ENCODE measurements at places on chromosomes 6 and 20.

- H3K36me3 ChIP-seq, result peaks cover 2% of the 10 kb centered on the region
- DNase-seq, result no peak
- no peak overlapping the region for H3K27ac ChIP-seq
- peaks cover 19% of the 10 kb centered on the region for H3K27me3 ChIP-seq
- peaks cover 5% of the 10 kb centered on the region for H3K4me1 ChIP-seq
- H3K4me3 ChIP-seq, result no peak overlapping the region
These were observed 134.8 kb downstream of the LY86 start for GRCh38 chr6:6723361-6723760.

- DNase-seq, result no peak
- no peak overlapping the region for H3K4me3 ChIP-seq
- H3K4me1 ChIP-seq, result no peaks in the 10 kb centered on the region
- no peak overlapping the region for H3K27ac ChIP-seq
These were observed 264.2 kb downstream of the THBS2 start for GRCh38 chr6:168989421-168989820.

GRCh38 chr6:143115728-143116127 is 55.0 kb downstream of the AIG1 start:
- no peaks in the 10 kb centered on the region for H3K4me1 ChIP-seq
- DNase-seq, result no peak
- peaks cover 1% of the 10 kb centered on the region for H3K36me3 ChIP-seq
- no peak overlapping the region for H3K4me3 ChIP-seq
- no peaks in the 10 kb centered on the region for H3K27me3 ChIP-seq

DNA sequence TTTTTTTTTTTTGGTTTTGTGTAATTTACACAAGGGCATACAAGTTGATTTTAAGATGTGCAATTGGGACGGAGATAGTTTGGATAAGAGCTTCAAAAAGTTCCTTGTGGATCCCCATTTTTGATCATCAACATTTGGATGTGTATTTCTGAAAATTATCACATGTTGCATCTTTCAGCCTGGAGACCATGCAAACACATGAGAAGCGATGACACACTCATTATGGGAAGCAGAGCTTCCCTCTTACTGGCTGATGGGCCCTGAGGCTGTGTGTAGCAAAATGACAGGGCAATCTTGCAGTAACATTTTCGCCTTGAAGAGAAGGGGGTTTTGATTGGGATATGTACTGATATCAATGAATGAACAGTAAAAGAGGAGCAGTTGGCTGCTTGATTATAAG is 22.0 kb upstream of the RIPK1 start:
- peaks cover 1% of the 10 kb centered on the region for H3K36me3 ChIP-seq
- H3K4me3 ChIP-seq, result no peak overlapping the region
- DNase-seq, result no peak
- H3K4me1 ChIP-seq, result no peaks in the 10 kb centered on the region

GRCh38 chr6:106763361-106763760 is 134.0 kb downstream of the QRSL1 start:
- H3K4me3 ChIP-seq, result no peak overlapping the region
- no peak for DNase-seq
- no peak overlapping the region for H3K27ac ChIP-seq
- no peaks in the 10 kb centered on the region for H3K36me3 ChIP-seq
- H3K27me3 ChIP-seq, result peaks cover 9% of the 10 kb centered on the region
- H3K4me1 ChIP-seq, result no peaks in the 10 kb centered on the region

DNA sequence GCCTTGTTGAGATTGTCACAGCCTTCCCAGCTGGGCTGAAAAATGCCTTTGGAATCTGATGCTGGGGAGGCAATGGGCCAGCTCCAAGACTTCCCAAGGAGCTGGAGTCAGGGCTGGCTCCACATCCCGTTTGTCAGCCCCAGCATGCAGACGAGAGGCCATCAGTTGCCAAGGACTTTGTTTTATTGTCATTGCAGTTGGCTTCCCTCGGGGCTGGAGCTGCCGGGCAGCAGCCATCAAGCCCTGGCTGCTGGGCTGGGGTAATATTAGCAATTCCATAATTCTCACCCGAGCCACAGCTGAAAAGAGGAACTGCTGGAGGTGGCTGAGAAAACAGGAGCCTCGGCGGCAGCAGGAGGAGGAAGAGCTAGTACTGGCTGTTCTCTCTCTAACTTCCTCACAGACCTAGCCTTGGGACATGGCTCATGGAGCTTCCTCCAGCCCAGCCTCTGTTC is 182.5 kb downstream of the CDC5L start:
- H3K27me3 ChIP-seq, result peaks cover 24% of the 10 kb centered on the region
- H3K4me3 ChIP-seq, result no peak overlapping the region
- H3K36me3 ChIP-seq, result peaks cover 2% of the 10 kb centered on the region
- H3K27ac ChIP-seq, result no peak overlapping the region
- H3K4me1 ChIP-seq, result no peaks in the 10 kb centered on the region

DNA sequence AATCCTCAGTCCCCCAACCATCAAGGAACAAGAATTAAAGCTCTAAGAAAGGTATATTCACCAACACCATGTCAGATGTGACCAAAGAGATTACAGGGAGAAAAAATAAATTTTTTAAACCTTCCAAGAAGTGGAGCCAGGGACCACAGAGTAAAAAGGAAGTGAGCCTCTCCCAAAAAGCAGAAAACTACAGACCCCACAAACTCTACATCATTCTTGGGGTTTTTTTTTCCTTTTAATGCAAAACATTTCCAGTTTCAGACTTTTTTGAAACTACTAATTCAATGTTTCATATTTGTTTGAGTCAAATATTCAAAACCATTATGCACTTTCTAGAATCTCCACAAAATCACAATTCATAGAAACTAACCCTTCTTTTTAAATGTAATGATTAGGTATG is 6.8 kb upstream of the IL17F start:
- H3K27ac ChIP-seq, result no peak overlapping the region
- no peak overlapping the region for H3K4me3 ChIP-seq
- no peak for DNase-seq
- H3K27me3 ChIP-seq, result peaks cover 79% of the 10 kb centered on the region
- peaks cover 3% of the 10 kb centered on the region for H3K4me1 ChIP-seq

GRCh38 chr20:45857882-45858216 is 435 bp downstream of the ZSWIM3 start:
- no peak for DNase-seq
- peak overlapping the region; percentile 98 for H3K4me3 ChIP-seq
- no peaks in the 10 kb centered on the region for H3K27me3 ChIP-seq

DNA sequence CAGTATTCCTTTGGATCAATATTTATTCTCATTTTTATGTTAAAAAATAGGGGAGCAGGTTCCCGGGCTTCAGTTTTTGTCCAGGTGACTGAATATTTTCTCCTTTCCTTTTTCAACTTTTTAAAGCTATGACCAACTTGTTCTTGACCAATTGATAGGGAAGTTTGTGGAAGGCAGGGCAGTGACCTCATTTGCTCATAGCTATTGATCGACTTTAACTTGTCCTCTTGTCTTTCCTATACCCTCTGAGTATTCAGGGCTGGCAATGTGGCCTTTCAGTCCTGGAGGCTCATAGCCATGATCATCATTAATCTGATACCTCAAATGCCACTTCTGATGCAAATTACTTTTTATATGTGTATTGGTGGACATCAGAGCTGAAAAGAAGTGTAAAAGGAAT is 448.8 kb downstream of the KIF16B start:
- no peak overlapping the region for H3K27ac ChIP-seq
- no peak for DNase-seq
- no peak overlapping the region for H3K4me3 ChIP-seq
- H3K27me3 ChIP-seq, result no peaks in the 10 kb centered on the region
- H3K4me1 ChIP-seq, result no peaks in the 10 kb centered on the region

DNA sequence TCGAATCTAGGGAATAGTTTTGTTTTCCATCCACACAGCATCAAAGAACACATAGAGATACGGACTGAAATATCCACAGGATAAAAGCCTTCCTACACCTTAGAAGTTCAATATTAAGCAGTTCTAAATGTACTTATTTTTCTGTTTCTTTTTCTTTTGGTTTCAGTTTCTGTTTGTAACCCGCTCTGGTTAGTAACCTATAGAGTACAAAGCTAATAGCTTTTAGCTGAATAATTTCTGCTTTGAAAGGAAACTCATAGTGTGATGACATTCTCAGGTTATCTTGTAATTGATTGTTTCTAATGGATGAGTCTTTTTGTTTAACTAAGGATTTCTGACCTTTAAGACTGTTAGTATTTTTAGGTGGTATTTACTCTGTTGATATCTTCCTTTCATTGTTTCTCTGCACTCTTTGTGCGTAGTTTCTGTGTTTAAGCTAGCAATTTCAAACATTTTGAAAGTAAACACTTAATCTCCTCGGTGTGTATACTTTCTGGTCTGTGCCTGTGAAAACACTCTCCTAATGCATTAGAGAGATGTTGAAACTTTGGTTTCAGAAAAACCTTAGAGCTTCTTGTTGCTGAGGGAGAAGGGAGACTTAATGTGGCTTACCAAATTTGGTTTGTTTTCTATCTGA is 385.5 kb downstream of the HDGFL1 start:
- DNase-seq, result no peak
- peaks cover 15% of the 10 kb centered on the region for H3K4me1 ChIP-seq
- H3K4me3 ChIP-seq, result peak overlapping the region; percentile 53
- no peaks in the 10 kb centered on the region for H3K27me3 ChIP-seq

- H3K36me3 ChIP-seq, result no peaks in the 10 kb centered on the region
- DNase-seq, result no peak
- H3K4me1 ChIP-seq, result no peaks in the 10 kb centered on the region
These were observed 48.1 kb upstream of the SLC17A4 start for GRCh38 chr6:25706314-25707014.

GRCh38 chr6:105493736-105494135 is 90.9 kb upstream of the PREP start:
- peaks cover 8% of the 10 kb centered on the region for H3K4me1 ChIP-seq
- H3K36me3 ChIP-seq, result no peaks in the 10 kb centered on the region

GRCh38 chr20:35767683-35768481 is 3.9 kb upstream of the PHF20 start:
- no peaks in the 10 kb centered on the region for H3K27me3 ChIP-seq
- H3K4me3 ChIP-seq, result peak overlapping the region; percentile 84
- DNase-seq, result peak; percentile 45
- peak overlapping the region; percentile 98 for H3K27ac ChIP-seq

DNA sequence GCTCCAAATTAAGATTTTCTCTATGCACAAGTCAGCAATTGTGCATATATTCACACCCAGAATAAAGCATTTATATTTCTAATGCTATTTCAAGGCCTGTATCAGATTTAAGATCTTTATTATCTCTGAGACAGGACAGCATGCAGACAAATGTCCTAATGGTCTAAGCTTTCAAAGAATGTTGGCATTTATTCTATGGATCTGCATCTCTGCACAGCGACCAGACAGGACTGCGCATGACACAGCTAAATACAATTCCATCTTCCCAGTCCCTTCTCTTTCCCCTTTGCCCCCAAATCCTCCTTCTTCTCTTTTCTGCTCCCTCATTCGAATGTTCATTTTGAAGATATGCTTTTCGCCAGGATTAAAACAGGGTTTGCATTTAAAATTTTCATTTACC is 478.5 kb downstream of the PKHD1 start:
- no peaks in the 10 kb centered on the region for H3K4me1 ChIP-seq
- no peaks in the 10 kb centered on the region for H3K27me3 ChIP-seq
- H3K4me3 ChIP-seq, result no peak overlapping the region

DNA sequence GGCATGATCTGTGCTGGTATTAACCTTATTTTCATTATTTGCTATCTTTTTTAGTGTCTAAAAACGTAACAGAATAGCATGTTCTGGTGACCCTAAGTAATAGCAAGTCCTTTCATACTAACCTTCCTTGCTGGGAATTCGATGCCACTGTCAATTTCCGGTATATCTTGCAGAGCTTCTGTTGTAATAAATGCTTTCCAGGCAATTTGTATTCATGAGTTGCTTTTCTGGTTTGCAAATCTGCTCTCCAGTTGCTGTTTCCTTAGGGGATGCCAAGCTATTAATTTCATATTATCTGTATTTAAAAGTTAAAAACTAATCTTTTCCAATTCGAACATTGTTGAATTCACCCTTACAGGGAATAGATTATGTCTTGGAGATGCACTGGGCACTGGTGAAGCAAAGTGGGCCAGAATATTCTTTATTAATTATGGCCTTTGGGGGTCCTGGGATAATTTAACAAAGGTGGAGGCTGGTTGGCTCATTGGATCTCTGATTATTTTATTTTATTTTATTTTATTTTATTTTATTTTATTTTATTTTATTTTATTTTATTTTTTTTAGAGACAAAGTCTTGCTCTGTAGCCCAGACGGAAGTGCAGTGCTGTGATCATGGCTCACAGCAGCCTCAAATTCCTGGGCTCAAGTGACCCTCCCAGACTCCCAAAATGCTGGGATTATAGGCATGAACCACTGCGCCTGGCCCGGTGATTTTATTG is 123.6 kb upstream of the GLP1R start:
- no peaks in the 10 kb centered on the region for H3K4me1 ChIP-seq
- no peak overlapping the region for H3K4me3 ChIP-seq
- DNase-seq, result no peak
- H3K27me3 ChIP-seq, result peaks cover 53% of the 10 kb centered on the region
- H3K27ac ChIP-seq, result no peak overlapping the region

DNA sequence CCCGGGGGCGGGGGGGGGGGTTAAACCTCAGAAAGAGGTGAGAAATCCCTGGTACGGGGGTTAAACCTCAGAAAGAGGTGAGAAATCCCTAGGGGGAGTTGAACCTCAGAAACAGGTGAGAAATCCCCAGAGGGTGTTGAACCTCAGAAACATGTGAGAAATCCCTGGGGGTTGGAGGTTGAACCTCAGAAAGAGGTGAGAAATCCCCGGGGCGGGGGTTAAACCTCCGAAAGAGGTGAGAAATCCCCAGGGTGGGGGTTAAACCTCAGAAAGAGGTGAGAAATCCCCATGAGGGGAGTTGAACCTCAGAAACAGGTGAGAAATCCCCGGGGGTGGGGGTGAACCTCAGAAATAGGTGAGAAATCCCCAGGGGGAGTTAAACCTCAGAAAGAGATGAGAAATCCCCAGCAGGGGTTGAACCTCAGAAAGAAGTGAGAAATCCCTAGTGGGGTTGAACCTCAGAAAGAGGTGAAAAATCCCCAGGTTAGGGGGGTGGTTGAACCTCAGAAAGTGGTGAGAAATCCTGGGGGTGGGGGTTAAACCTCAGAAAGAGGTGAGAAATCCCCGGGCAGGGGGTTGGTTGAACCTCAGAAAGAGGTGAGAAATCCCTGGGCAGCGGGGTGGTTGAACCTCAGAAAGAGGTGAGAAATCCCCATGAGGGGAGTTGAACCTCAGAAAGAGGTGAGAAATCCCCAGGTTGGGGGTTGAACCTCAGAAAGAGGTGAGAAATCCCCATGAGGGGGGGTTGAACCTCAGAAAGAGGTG is 87.4 kb downstream of the PLG start:
- H3K4me3 ChIP-seq, result no peak overlapping the region
- H3K36me3 ChIP-seq, result peaks cover 3% of the 10 kb centered on the region
- H3K27me3 ChIP-seq, result no peaks in the 10 kb centered on the region
- no peaks in the 10 kb centered on the region for H3K4me1 ChIP-seq
- no peak overlapping the region for H3K27ac ChIP-seq
- no peak for DNase-seq

Measured in central memory CD8-positive, alpha-beta T cell (primary cell).